ENCODE measurements at places on chromosomes 4 and X.

DNA sequence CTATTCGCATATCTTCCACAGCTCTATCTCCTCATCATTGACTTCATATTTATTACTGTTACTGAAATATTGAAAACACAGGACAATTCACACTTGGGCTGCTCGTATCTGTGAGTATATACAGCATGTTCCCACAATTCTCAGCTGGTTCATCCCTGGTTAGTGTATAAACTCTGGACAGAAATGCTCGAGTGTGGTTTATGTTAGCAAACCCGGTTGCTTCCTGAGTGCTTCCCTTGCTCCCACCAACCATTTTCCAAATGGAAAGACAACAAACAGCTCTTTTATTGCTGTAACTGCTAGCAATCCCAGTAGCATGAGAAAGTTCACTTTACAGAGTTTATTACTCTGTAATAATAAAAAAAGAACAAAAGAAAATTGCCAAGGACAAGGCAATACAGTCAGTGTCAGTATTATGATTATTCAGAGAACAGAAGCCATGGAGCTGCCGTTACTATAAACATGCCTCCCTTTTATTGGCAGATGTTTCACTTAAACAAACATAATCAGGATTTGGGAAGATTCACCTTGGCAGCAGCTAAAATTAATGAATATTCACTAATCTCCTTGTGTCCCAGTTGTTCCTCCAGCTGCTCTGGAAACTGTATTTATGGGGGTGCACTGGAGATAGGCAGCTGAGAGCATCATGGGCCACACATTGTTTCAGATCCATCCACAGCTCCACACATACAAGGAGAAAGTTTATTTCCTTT is 134.1 kb upstream of the GUCY1A1 start:
- DNase-seq = no peak

DNA sequence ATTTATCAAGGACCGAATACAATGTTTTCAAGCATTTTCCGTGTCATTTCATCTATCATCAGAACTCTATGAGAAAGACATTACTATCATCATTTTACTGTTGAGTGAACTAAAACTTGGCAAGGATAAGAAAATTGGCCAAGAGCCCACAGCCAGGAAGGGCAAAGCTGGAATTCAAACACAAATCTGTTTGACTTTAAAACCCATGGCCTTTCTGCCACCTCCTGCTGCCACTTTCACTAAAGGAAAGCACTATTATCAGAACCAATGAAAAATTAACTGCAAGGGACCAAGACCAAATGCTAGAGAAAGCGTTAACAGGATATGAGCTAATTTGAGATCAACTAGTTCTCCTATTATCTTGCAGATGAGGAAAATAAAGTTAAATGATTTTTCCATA is 2759.2 kb downstream of the ARAP2 start:
- no peak for DNase-seq

GRCh38 chr4:85932500-85933290 is 427.2 kb downstream of the MAPK10 start:
- no peak for DNase-seq

DNA sequence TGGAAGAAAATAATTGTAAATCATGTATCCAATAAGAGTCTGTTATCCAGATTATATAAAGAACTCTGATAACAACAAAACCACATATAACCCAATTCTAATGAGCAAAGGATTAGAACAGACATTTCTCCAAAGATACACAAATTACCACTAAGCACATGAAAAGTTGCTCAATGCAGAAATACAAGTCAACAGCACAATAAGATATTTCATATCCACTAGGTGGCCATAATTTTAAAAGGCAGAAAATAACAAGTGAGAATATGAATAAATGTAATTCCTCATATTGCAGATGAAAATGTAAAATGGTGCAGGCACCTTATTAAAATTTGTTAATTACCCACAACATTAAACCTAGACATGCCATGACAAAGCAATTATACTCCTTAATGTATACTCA is 73.9 kb upstream of the ZCCHC13 start:
- DNase-seq = no peak

DNA sequence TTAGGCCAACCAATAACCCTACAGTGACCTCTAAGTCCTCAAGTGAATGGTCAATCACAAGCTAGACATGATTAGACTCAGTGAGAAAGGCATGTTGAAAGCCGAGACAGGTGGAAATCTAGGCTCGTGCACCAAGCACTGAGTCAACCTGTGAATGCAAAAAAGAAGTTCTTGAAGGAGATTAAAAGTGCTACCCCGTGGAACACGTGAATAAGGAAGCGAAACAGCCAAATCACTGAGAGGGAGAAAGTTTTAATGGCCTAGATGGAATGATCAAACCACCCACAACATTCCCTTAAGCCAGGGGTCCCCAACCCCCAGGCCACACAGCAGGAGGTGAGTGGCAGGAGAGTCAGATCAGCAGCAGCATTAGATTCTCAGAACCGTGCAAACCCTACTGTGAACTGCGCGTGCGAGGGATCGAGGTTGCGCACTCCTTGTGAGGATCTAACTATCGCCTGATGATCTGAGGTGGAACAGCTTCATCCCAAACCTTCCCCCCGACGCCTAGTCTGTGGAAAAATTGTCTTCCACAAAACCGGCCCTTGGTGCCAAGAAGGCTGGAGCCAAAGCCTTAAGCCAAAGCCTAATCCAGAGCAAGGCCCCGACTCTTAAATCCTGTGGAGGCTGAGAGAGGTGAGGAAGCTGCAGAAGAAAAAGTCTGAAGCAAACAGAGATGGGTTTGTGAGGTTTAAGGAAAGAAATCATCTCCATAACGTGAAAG is 19.5 kb upstream of the PDE6B start:
- DNase-seq = no peak

DNA sequence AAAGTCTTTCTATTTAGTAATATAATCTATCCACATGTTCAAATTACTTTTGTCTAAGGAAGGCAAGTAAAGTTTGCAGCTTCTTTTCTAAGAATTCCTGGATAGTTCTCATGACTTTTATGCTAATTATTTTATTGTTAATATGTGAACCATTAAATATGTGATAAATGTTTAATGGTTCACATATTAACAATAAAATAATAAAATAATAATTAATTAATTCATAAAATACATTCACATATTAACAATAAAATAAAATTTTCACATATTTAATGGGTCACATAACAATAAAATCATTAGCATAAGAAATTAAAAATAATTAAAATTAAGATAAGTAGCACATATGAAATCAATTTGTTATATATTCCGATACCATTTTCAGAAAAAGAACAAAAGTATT is 1352.4 kb downstream of the ARAP2 start:
- no peak for DNase-seq

- DNase-seq = no peak
Observed at GRCh38 chr4:168574581-168575295, 77.9 kb downstream of the PALLD start.

GRCh38 chr4:111678479-111678878 is 466.8 kb upstream of the FAM241A start:
- DNase-seq = no peak

DNA sequence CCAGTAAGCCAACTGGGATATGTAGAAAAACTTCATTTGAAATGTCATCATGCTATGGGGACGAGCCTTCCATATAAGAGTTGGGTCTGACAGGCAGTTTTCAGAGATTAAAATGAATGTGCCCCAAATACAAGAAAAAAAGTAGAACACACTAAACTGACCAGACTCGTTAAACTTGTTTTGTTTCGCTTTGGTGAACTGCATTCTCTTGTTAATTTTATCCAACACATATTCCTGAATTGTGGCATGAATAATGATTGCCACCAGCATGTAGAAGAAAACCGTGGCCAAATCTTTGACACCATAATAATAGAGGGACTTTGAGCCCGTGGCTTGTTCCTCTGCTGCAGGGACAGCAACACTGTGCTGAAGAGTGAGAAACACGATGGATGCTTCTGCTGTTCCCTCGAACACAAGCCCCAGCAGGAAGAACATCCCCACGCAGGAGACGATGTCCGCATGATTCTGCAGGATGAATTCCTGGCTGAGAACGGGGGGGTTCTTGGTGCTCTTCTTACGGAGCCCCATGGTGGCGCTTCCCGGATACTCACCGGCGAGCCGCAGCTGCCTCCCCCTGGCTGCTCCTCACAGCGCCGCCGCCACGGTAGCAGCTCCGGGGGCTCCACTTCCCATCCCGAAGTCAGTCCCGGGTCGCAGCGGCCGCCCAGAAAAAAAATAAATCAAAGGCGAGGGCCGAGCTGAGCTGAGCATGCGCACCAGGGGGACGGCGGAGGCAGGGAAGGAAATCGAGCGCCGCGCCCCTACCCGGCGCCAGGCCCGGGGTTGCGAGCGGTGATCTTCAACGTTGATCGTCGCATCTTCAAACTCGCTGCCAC is at the start of gene TRAM1L1:
TSS of gene TRAM1L1 (minus strand) at position 711 of the 836 bp plus-strand sequence. CDS start at position 528, 183 bp downstream.
- DNase-seq = no peak

- no peak for DNase-seq
Observed at GRCh38 chr4:15753786-15754185, 24.3 kb upstream of the CD38 start.

- no peak for DNase-seq
Observed at GRCh38 chr4:76980261-76980660, 30.7 kb downstream of the SEPTIN11 start.

DNA sequence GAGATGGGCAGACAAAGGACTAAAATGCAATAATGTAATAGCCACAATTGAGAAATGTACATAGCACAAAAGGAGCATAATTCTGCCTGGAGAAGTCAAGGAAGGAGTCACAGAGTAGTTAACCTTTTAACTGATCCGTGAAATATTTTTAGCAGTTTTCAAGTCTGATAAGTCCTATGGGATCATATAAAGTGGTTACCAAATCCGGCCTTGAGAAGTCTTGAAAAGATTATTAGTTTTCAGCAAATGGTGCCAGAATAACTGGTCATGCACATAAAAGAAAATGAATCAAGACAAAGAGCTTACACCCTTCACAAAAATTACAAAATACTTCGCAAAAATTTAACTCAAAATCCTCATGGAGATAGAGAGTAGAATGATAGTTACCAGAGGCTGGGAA is 788.7 kb upstream of the AMOT start:
- no peak for DNase-seq

DNA sequence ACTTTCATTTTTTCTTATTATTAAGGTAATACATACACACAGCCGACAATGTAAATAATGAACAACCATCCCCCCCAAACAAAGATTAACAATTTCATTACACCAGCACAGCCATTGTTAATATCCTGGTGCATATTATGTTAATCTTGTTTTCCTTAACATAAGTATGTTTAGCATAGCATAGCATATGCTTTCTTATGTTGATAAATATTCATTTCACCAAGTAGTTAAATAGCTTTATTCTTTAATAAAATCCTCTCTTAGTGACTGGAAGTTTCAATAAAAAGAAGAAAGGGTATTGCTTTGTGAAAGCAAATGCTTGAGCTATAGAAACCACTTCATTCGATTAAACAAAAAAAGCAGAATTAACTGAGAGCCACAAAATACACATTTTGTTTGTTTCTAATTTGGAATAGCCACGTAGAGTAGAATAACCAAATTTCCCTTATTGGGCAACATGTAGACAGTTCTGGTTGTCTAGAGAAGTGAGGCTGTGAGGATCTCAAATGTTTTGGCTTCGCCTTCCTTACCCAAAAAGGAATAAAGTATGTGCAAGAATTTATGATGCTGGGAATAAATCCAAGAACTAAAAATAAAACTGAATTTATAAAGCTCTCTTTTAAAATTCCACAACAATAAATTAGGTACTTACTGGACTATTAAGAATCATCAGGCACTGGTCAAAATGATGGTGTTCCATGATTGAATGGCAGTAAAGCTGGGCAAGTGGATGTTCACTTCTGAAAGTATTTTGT is 118.0 kb downstream of the PDE5A start:
- DNase-seq = no peak

- no peak for DNase-seq
Observed at GRCh38 chr4:185359767-185360446, 35.8 kb downstream of the LRP2BP start.

DNA sequence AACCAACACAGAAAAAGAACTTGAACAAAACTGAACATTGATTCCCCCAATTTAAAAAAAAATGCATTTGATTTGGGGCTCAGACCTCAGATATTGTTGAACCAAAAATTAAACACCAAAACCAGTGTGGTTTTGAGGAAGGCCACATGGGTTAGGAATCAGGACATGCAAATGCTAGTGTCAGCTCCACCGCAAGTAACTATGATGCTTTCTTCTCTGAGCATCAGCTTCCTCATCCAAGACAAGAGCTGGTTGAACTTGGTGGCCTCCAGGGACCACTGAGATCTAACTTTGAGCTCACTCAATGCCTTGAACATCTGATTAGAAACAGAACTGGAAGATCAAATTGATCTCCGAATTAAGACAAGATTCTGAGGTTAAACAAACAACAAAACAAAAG is 142.9 kb upstream of the NWD2 start:
- DNase-seq = peak; percentile 43

DNA sequence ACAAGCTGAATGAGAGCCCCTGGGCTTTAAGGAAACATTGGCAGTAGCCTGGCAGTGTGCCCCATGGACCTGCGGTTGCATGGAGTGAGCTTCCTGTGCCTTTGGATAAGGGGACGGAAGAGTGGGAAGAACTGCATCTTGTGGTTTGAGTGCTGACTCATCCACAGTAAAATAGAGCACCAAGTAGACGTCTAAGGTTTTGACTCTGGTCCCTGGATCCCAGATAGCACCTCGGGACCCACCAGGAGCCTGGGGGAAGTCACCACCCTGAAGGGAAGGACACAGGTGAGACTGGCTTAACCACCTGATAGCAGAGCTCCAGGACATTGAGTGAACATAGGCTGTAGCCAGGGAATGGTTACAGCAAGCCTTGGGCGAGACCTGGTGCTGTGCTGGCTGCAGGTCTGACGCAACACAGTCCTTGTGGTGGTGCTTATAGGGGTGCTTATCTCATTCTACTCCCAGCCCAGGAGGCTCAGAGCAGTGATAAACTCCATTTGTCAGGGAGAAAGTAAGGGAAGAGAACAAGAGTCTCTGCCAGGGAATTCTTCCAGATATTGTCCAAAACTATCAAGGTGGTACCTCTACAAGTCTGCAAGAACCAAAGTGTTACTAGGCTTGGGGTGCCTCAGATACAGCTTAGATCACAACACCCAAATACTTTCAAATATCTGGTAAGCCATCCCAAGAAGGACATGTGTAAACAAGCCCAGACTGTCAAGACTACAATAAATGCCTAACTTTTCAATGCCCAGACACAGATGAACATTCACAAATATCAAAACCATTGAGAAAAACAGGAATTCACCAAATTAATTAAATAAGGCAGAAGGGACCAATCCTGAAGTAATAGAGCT is 123.6 kb upstream of the TET2 start:
- no peak for DNase-seq

All from GM12865 (cell line).